ENCODE measurements at places on chromosomes 5 and 9. TPM values are rescaled to one million over a fixed set of nuclear protein-coding genes. Genes with fewer than 3 reads are reported as not detected.
A peak's percentile ranks its signal among the peaks of the same experiment; 100 is the strongest.

The HBEGF gene
- 12.6 TPM for total RNA-seq

DNA sequence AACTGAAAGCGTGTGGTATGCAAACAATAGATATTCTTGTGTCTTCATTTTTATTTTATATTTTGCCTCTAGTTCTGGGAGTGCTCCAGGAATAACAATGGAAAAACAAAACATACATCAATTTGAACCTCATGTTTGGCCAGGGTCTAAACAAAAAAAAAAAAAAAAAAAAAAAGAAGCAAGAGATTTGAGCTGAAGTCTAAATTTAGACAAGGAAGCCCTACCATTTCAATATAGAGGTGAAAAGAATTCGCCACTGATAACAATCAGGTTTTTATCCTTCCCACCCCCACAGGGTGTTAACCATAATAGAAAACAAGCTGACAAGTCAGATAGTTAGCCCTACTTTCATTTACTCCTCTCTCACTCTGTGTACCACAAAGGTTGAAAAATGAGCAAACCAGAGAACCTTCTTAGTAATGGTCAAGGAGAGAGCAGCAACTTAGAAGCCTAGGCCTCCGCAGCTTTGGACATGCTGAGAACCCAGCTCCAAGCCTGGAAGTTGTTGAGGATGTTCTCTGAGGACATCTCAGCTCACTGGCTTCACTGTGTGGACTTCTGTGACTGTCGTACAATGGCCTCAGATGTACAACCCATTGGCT, 118.2 kb upstream of the HMHB1 start:
- H3K4me3 ChIP-seq = no peak overlapping the region
- no peaks in the 10 kb centered on the region for H3K36me3 ChIP-seq

DNA sequence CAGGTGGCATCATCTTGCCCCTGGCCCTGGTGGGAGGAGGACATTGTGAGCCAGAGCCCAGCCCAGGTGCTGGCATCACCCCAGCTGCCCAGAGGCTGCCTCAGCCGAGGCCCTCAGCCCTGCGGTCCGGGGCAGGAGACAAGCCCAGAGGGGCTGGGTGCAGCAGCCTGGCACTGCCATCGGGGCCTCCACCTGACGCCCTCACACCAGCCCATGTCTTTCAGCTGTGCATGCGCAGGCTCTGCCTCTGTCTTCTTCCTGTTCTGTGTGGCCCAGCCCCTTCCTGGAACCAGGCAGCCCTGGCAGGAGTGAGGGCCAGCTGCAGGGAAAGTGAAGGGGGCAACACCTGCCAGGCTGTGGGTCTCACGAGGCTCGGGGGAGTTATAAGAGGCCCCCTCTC, 4.8 kb upstream of the CEL start:
- peak overlapping the region; percentile 94 for H3K27ac ChIP-seq
- no peaks in the 10 kb centered on the region for H3K27me3 ChIP-seq
- H3K4me3 ChIP-seq = no peak overlapping the region
- peaks cover 56% of the 10 kb centered on the region for H3K4me1 ChIP-seq

The FAM53C gene
- total RNA-seq = 26.9 TPM

GRCh38 chr9:10071579-10071978, 541.2 kb downstream of the PTPRD start:
- H3K36me3 ChIP-seq = no peaks in the 10 kb centered on the region
- no peak for DNase-seq
- H3K27ac ChIP-seq = no peak overlapping the region
- H3K4me3 ChIP-seq = no peak overlapping the region

- H3K4me3 ChIP-seq = no peak overlapping the region
- H3K4me1 ChIP-seq = no peaks in the 10 kb centered on the region
Measured at GRCh38 chr9:131469356-131469755, 33.4 kb upstream of the POMT1 start.

- peaks cover 34% of the 10 kb centered on the region for H3K4me1 ChIP-seq
- no peaks in the 10 kb centered on the region for H3K27me3 ChIP-seq
- peak overlapping the region; percentile 62 for H3K27ac ChIP-seq
- peaks cover 3% of the 10 kb centered on the region for H3K36me3 ChIP-seq
- DNase-seq = no peak
Measured at GRCh38 chr9:14993901-14994554, 83.8 kb upstream of the FREM1 start.

GRCh38 chr5:58998544-58998943, 415.7 kb downstream of the RAB3C start:
- no peaks in the 10 kb centered on the region for H3K27me3 ChIP-seq
- no peak overlapping the region for H3K27ac ChIP-seq
- no peak for DNase-seq
- peaks cover 48% of the 10 kb centered on the region for H3K4me1 ChIP-seq
- H3K36me3 ChIP-seq = peaks cover 38% of the 10 kb centered on the region
- no peak overlapping the region for H3K4me3 ChIP-seq

- no peak overlapping the region for H3K4me3 ChIP-seq
- H3K27ac ChIP-seq = no peak overlapping the region
- no peaks in the 10 kb centered on the region for H3K27me3 ChIP-seq
- peaks cover 89% of the 10 kb centered on the region for H3K36me3 ChIP-seq
- peaks cover 46% of the 10 kb centered on the region for H3K4me1 ChIP-seq
Measured at GRCh38 chr5:172102913-172103626, 85.0 kb downstream of the STK10 start.

DNA sequence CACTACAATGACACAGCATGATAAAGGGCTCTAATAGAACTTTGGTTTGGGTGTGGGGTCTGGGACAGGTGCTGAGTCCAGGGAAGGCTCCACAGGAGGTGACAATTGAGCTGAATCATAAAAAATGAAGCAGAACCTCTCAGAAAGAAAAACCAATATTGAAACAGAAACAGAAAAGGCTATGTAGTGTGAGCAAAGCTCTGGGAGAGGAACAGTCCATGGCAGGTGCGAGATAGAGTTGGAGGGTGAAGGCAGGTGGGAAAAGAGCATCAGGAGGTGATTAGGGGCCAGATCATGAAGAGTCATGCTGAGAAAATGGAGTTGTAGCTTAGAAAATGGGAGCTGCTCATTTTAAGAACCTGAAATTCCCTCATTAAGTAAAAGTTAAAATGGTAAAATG, 164.9 kb downstream of the KCTD16 start:
- no peak overlapping the region for H3K27ac ChIP-seq
- H3K27me3 ChIP-seq = no peaks in the 10 kb centered on the region
- H3K4me1 ChIP-seq = no peaks in the 10 kb centered on the region
- no peak overlapping the region for H3K4me3 ChIP-seq

The PRXL2C gene
- total RNA-seq = 3.8 TPM

The SPOCK1 gene
- not detected for total RNA-seq

The RXRA gene
- 3.8 TPM for total RNA-seq

- peaks cover 21% of the 10 kb centered on the region for H3K4me1 ChIP-seq
- H3K36me3 ChIP-seq = peaks cover 3% of the 10 kb centered on the region
Measured at GRCh38 chr5:97097326-97098230, 44.8 kb downstream of the LIX1 start.

- peak overlapping the region; percentile 95 for H3K27ac ChIP-seq
- peaks cover 64% of the 10 kb centered on the region for H3K4me1 ChIP-seq
- no peaks in the 10 kb centered on the region for H3K27me3 ChIP-seq
Measured at GRCh38 chr5:156913719-156914370, 49.2 kb downstream of the TIMD4 start.

- H3K4me1 ChIP-seq = peaks cover 6% of the 10 kb centered on the region
- no peaks in the 10 kb centered on the region for H3K36me3 ChIP-seq
- H3K27me3 ChIP-seq = peaks cover 18% of the 10 kb centered on the region
Measured at GRCh38 chr5:175561085-175561484, 82.7 kb downstream of the SFXN1 start.

The BASP1 gene
- total RNA-seq = not detected

The TMEM215 gene
- not detected for total RNA-seq

The FBP2 gene
- not detected for total RNA-seq

DNA sequence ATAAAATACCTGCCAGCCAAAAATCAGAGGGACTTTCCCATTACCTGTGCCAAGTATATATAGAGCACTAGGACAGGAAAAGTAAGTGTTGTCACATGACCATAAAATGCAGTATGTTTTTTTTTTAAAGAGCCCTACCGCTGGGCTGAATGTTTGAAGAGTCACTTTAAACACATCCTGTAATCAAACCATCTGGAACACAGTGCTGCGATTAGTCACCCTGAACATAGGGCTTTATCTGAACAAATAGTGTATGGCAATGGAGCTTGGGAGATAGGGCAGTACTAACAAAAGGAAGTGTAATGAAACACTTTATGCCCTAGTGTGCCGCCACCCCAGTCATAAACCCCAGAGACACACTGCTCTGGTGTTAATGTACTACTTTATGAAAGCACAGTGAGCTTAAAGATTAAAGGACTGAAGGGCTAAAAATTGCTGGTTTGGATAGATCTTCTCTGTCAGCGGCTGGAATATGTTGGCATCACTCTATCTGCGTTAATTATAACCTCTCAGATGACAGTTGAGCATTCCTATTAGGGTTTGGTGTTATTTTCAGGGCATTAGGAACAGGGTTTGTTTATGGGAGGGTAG, 90.4 kb downstream of the ZNF608 start:
- peaks cover 11% of the 10 kb centered on the region for H3K4me1 ChIP-seq
- no peaks in the 10 kb centered on the region for H3K36me3 ChIP-seq
- H3K27ac ChIP-seq = no peak overlapping the region
- DNase-seq = no peak
- peaks cover 14% of the 10 kb centered on the region for H3K27me3 ChIP-seq
- no peak overlapping the region for H3K4me3 ChIP-seq

The CREBRF gene
- 8.7 TPM for total RNA-seq

- no peak for DNase-seq
- no peaks in the 10 kb centered on the region for H3K27me3 ChIP-seq
- no peak overlapping the region for H3K4me3 ChIP-seq
- no peak overlapping the region for H3K27ac ChIP-seq
Measured at GRCh38 chr9:13719446-13719845, 440.0 kb upstream of the MPDZ start.

GRCh38 chr9:98536542-98537173, 172.1 kb downstream of the GABBR2 start:
- no peak overlapping the region for H3K27ac ChIP-seq
- no peaks in the 10 kb centered on the region for H3K36me3 ChIP-seq
- no peak overlapping the region for H3K4me3 ChIP-seq

DNA sequence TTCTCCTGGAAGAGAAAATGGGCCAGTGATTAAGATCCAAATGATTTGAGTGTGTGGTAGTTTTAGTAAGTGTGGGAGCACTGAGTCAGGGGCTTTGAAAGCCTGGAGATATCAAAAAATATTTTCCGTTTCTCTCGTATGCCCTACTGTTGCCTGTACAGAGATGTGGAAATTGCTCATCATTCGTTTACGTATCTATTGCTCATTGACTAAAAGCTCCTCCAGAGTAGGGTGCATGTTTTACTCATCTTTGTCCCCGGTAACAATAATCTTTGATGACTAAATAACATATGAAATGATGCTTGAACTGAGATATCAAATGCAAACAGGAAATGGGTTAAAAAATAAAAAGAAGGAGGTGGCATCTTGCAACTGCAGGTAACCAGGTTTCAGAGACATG, 114.2 kb upstream of the FST start:
- peaks cover 4% of the 10 kb centered on the region for H3K27me3 ChIP-seq
- H3K27ac ChIP-seq = no peak overlapping the region
- H3K4me1 ChIP-seq = no peaks in the 10 kb centered on the region
- no peaks in the 10 kb centered on the region for H3K36me3 ChIP-seq

GRCh38 chr9:88949961-88950340, 41.3 kb upstream of the S1PR3 start:
- peaks cover 7% of the 10 kb centered on the region for H3K27me3 ChIP-seq
- DNase-seq = no peak

GRCh38 chr5:157352756-157353340, 86.9 kb downstream of the CYFIP2 start:
- H3K4me3 ChIP-seq = no peak overlapping the region
- peaks cover 19% of the 10 kb centered on the region for H3K4me1 ChIP-seq
- no peak overlapping the region for H3K27ac ChIP-seq
- no peak for DNase-seq

DNA sequence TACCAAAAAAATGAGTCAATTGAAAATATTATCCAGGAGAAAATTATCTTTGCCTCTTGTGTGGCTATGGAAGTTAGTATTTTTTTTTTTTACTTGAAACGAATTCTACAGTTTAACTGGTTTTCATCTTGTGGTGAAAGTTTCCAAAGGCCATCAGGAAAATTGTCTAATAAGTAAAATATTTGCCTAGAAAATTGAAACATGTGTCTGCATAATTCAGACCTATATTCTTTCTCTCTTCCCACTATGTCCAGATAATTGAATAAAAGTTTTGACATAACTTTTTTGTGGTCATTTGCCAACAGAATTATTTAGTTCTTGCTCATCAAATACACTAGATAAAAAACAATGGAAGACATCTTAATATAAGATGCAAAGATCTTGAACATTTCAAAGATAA, 321.5 kb upstream of the RPS23 start:
- peaks cover 9% of the 10 kb centered on the region for H3K27me3 ChIP-seq
- H3K4me1 ChIP-seq = no peaks in the 10 kb centered on the region
- no peak for DNase-seq
- H3K4me3 ChIP-seq = no peak overlapping the region

DNA sequence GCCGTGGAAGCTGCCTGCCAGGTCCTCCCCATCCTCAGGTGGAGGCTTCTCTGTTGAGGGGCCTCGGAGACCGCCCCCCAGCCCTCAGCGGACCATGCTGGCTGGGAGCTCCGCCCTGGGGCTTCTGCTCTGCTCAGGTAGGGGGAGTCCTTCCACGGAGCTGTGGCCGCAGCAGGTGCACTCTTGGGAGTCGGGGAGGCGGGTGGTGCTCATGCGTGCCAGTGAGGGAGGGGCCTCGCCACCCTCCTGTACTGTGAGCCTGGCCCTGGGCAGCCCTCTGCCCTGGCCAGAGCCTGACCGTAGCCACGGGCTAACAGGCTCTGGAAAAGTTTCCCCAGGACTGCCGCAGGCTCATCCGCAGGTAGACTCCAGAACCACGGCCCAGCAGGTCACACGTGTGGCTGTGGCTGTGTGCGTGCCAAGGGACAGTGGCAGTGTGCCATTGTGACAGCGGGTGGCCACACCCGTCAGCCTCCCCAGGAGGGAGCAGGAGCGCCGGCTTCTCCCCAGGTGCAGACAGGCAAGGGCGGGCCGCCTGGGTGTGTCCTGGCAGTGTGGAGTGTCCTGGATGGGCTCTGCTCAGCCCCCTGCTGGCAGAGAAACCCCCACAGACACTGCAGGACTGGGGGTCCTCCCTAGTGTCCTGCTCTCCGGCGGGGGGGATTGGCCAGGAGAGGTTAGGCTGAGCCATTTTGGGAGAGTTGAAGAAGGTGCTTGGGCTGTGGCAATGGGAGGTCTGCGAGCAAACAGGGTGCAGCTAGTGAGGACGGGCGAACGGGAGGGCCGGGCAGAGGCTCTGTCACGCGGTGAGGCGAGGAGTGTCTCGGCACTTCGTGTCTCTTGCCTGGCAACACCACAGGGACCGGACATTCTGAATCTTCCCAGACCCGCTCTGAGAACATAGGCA, 29.5 kb downstream of the TPPP start:
- no peak for DNase-seq
- H3K4me3 ChIP-seq = no peak overlapping the region
- H3K27me3 ChIP-seq = no peaks in the 10 kb centered on the region
- H3K36me3 ChIP-seq = peaks cover 30% of the 10 kb centered on the region
- no peak overlapping the region for H3K27ac ChIP-seq

The APBB3 gene
- 24.1 TPM for total RNA-seq

All from activated CD8-positive, alpha-beta T cell treated with anti-CD3 and anti-CD28 coated beads, Interleukin-2, amount 10 ng/mL, durations not matched to agents 7 days and 5 days (primary cell).